ENCODE measurements at places on chromosomes 6 and 20.
A peak's percentile ranks its signal among the peaks of the same experiment; 100 is the strongest.

DNA sequence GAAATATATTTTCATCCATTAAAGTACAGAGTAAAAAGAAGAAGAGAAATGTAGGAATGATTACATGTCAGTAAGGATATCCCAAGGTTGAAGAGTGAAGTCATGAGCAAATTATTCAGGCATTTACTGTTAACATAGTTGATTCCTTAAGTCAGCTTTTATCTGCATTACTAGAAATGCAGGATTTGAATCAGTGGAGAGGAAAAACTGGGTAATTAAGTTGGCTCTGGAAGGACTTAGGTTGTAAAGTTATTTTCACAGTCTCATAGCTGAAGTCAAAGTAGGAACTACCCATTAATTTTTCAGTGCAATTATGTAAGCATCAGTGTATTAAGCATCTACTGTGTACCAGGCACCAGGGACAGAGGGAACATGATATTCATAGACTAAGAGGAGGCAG, 7.8 kb downstream of the NAA20 start:
- no peak for DNase-seq

DNA sequence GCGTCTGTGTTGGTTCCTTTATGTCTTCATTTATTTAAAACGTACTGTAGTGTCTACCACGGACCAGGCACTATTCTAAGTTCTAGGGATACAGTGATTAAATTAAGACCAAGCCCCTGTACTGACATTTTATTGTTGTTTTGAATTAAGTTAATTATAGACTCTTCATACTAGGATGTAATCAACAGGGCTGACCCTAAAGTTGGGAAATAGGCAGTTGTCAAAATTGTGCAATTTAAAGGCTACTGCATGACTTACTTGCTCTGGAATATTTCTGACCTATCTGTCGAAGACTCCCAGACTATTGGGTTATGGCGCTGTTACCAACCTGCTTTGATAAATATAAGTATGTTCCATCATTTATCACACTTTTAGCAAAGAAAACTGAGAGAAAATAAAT, 6.7 kb downstream of the MYO6 start:
- no peak for DNase-seq

DNA sequence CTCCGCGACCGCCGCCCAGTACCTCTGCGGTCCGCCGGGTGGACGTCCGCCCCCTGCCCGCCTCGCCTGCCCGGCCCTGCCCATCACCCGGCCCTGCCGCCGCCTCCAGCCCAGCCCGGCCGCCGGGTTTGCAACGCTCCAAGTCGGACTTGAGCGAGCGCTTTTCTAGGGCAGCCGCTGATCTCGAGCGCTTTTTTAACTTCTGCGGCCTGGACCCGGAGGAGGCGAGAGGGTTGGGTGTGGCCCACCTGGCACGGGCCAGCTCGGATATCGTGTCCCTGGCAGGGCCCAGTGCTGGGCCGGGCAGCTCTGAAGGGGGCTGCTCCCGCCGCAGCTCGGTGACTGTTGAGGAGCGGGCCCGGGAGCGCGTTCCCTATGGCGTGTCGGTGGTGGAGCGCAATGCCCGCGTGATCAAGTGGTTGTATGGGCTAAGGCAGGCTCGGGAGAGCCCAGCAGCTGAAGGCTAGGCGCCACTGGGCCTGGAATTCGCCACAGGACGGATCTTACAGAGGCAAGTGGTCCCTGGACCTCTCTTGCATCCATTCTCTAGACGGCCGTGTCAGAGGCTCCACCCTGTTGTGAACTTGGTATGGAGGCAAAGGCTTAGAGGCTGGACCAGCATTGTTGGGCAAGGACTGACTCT, 11.8 kb downstream of the FAM110A start:
- no peak for DNase-seq

DNA sequence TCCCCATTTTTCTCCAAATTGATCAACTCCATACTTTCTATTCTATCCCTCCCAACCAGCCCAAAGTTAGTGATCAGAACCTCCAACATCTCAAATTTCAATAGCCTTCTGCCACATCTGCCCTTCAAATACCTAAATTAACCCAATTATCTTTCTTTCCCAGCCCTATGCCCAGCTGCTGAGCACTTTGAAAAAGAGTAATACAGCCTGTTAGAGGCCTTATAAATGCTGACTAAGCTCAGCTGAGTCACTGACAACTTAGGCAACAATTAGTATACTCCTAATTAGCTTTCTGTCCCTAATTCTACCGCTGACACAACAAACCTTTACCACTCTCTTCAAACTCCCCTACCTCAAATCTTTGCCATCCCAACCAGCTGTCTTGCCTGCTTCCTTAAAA, 23.5 kb downstream of the RUNX2 start:
- DNase-seq: no peak

GRCh38 chr20:5181492-5181891, 54.7 kb downstream of the CDS2 start:
- no peak for DNase-seq

GRCh38 chr20:1434571-1435336, 31.9 kb downstream of the NSFL1C start:
- DNase-seq: peak; percentile 77

DNA sequence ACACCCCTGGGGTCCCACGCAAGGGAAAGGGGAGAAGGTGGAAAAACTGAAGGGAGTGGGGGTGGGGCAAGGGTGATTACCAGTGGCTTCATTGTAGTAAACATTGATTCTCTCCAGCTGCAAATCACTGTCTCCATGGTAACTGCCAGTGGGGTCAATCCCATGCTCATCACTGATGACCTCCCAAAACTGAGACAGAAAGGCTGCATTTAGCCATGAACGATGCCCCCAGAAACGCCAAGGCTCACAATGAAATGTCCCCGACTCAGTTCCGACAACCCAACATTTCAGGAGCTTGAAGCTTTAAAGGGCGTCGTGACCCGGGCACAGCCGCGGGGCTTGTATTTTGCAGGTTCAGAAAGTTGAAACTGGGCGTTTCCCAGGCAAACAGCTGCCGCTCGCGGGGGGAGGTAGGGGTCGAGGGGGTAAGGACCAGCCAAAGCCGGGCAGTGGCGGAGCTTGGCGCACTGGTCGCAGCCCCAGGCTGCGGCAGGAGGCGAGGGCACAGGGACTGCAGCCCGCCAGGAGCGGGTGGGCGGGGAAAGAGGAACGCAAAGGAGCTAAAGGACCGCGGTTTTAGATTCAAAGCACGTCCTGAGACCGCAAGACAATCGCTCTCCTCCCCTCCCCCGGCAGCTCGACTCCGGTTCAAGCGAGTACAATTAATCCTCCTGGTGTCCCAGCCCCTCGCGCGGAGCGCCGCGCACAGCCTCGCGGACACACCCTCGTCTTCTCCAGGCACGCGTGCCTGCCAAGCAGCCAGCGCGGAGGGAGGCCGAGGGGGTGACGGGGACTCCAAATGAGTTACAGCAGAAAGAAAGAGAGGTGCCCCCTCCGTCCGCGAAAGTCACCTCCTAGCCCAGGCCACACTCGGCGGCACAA, 731 bp downstream of the TUBB2B start:
- no peak for DNase-seq

- DNase-seq: no peak
Observed at GRCh38 chr6:25794784-25795183, 37.1 kb downstream of the SLC17A1 start.

- DNase-seq: no peak
Observed at GRCh38 chr20:50252701-50253100, 62.1 kb downstream of the CEBPB start.

- no peak for DNase-seq
Observed at GRCh38 chr6:82113231-82113630, 134.3 kb downstream of the IBTK start.
